ENCODE measurements at places on chromosomes 11 and 22. TPM values are rescaled to one million over a fixed set of nuclear protein-coding genes. Genes with fewer than 3 reads are reported as not detected.

SHANK3 gene
- 0.43 TPM for total RNA-seq

DUSP8 gene
- 0.09 TPM for total RNA-seq

OR51E2 gene
- total RNA-seq = not detected

SLC43A3 gene
- total RNA-seq = 13.1 TPM

INPPL1 gene
- total RNA-seq = 44.8 TPM

CTSW gene
- total RNA-seq = not detected

OR8A1 gene
- not detected for total RNA-seq

E2F8 gene
- total RNA-seq = not detected

Measured in bronchial smooth muscle cell (primary cell).